ENCODE measurements at places on chromosomes 1 and 21. TPM values are rescaled to one million over a fixed set of nuclear protein-coding genes. Genes with fewer than 3 reads are reported as not detected.

CD5L gene
- total RNA-seq: 3.5 TPM

SPATA1 gene
- total RNA-seq: 1.7 TPM

RGS4 gene
- 0.52 TPM for total RNA-seq

GJA9 gene
- total RNA-seq: not detected

NUP133 gene
- 30.6 TPM for total RNA-seq

NBPF6 gene
- not detected for total RNA-seq

MRTO4 gene
- total RNA-seq: 10.2 TPM

RBM11 gene
- not detected for total RNA-seq

LAPTM5 gene
- total RNA-seq: 23.9 TPM

CNKSR1 gene
- total RNA-seq: 1.7 TPM

SPRR1A gene
- total RNA-seq: not detected
